ENCODE measurements at places on chromosomes 7 and 10.

DNA sequence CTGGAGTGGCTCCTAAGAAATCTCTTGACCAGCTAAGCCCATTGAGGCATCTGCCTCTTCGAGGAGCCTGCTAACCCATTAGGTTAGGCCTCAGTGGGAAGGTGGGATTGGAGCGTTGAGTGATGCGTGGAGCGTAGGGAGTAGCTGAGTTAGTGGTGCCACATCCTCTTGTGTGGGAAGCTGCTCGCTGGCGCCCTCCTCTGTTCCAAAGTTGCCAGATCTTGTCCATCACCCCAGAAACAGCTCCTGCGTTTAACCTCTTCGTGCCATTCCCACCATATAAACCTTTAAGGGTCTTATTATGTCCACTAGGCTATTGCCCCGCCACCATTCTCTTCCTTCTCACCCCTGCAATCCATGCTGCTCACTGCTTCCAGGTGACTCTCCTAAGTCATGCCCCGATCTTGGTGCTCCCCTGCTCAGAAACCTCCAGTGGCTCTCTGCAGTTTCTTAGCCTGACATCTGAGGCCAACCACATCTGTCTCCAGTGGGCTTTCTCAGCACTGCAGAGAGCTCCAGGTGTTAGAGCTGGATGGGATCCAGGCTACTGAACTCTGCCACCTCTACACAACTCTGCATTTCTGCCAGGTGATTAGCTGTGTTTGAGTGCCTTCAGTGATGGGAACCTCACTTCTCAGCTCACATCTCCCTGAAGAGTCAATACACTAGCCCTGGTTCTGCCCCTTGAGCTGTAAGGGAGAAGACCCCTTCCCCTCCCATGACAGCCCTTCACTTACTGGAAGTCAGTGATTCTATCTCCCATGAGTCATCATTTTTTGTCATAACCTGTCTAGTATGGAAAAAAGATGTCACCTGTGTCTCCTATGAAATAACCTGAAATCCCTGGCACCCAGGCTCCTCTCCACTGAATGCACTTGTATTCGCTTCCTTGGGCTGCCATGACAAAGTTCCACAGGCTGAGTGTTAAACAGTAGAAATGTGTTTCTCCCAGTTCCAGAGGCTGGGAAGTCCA, 65.0 kb upstream of the FGFR2 start:
- DNase-seq = no peak

DNA sequence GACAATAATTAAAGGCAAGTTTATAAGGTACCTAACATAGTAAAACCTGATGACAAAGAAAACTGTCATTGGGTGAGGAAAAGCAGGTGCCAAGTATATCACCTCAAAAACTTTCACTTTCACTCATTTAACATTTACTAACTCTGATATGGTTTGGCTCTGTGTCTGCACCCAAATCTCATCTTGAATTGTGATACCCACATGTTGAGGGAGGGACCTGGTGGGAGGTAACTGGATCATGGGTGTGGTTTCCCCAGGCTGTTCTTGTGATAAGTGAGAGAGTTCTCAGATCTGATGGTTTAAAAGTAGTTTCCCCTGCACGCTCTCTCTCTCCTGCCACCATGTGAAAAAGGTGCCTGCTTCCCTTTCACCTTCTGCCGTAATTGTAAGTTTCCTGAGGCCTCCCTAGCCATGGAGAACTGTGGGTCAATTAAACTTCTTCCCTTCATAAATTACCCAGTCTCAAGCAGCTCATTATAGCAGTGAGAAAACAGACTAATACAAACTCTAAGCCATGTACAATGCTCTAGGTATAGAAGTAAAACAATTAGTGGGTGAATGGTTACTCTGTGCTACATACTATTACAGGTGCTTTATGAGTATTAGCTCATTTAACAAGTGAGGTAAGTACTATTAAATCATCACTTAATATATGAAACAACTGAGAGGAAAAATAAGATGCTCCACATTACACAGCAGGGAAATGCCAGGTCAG, 199.0 kb downstream of the CHCHD3 start:
- no peak for DNase-seq

DNA sequence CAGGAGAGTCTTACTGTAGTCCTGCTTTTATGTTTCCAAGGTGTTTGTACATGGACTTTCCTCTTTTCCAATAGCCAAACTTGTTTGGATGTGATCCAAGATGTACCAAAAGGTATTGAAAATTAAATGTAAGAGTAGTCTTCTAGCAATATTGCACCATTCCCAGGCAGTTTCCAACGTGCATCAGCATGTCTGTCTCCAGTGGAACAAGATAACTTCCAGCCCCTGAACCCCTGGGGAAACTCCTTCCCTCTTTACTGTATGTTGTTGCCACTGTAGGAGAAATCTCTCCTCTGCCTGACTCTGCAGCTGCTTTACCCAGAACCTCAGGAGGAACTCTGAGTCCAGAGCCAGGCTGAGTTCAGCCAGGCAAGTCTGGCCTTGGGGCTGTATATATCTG, 18.5 kb downstream of the ARMC10 start:
- DNase-seq = no peak

DNA sequence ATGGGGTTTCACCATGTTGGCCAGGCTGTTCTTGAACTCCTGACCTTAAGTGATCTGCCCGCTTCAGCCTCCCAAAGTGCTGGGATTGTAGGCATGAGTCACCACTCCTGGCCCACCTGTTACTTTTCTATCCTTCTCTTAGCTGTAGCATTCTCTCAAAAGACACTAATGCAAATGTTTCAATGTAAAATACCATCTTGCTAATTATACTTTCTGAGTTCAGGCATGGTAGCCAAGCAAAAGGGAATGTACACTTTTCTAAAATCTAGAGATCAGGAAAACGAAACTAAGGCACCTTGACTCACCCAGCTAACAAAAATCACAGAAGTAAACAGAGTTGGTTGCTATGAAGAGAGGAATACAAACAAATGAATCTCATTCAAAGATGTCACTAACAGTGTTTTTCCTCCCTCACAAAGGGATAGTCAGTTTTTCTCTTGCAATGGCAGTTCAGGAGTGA, 401.0 kb upstream of the NRP1 start:
- DNase-seq = no peak

DNA sequence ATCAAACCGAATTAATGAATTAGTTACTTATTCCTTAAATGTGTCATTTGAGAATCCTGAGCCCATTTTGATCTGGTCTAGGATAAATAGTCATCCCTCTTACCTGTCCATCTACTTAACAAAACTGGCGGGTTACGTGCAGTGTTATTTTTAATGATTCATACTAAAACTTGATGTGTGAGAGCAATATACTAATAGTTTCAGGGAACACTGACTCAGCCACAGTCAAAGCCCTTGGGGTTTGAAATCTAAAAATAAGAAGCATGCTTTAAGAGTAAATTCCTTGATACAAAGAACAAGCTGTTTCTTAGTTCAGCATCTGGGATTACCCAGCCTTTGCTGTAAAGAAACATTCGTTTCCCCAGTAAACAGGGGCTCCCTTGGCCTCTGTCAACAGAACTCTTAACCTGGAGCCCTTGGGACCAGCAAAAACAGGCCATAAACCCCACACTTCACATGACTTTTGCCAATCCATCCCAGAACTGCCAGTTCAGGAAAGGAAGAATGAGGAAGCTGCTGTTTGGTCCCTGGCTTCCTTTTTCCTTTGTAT, 370.6 kb upstream of the IGFBP3 start:
- no peak for DNase-seq

DNA sequence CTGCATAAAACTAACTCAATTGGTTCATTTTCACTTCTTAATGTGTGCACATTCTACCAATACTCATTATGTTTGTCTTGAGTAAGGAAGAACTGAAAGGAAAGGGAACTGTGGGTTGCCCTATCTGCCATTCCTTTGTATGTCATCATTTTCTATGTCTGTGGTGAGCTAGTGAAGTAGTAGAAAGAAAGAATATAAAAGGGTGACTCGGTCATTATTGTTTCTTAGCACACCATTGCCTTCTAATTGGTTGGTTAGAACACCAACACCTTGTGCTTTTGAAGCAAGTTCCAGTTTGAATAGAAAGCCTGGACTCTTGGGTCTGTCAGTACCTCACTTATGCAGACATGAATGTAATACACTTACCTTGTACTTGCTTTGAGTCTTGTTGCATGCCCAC, 64.3 kb upstream of the MDFIC start:
- DNase-seq = no peak

DNA sequence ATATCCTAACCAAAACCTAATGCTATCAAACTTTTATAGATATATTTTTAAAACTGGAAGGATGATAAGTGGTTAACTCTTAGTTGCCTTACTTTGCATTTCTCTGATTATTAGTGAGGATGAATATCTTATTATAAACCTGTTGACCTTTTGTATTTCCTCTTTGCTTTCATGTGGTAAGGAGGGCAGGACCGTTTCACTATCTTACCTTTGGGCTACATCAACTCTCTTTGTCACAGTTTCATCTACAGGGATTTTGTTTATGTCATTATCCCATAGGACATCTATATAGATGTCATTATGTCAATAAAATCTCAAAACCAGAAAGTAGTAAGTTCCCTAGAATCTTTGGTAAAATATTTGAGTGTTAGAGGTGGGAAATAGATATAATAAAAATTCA, 219.3 kb downstream of the THSD7A start:
- no peak for DNase-seq

Measured in psoas muscle (tissue), 8 donors.